Pulmonary artery endothelial cell (primary cell): ENCODE measurements at places on chromosomes 6 and 20.
A peak's percentile ranks its signal among the peaks of the same experiment; 100 is the strongest.

- DNase-seq = no peak
Observed at GRCh38 chr6:31882344-31882743, 3.5 kb upstream of the SLC44A4 start.

- no peak for DNase-seq
Observed at GRCh38 chr6:168508903-168509302, 67.9 kb downstream of the SMOC2 start.

- no peak for DNase-seq
Observed at GRCh38 chr6:167329014-167329413, 4.1 kb downstream of the TTLL2 start.

DNA sequence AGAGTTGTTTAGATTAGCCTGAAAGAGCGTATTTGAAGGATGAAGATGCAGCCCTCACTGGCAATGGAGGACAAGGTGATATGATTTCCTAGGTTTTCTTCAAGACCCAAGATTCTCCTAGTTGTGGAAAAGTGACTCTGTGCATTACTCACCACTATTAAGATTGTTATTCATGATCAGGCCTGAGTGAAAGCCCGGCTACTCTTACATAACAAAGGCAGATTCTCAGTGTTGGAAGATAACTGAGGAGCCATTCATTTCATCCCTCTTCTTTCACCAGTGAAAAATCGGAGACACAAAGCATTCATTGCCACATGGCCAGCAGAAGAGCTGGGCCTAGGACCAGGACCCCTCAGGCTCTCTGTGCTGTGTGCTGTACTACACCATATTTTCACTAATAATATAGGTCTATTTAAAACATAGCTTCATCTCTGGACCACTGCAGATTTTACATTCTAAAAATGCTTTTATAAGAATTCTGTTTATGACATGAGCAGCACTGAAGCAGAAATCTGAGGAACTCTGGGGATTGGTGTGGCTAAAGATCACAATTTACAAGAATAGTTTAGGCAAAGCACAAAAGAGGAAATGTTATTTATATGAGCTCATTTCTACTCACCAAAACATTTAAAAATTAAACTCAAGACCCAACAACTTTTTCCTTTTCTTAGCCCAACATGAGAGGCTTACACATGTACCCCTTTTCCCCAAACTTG lies 181.9 kb upstream of the CCN2 start:
- peak; percentile 40 for DNase-seq

DNA sequence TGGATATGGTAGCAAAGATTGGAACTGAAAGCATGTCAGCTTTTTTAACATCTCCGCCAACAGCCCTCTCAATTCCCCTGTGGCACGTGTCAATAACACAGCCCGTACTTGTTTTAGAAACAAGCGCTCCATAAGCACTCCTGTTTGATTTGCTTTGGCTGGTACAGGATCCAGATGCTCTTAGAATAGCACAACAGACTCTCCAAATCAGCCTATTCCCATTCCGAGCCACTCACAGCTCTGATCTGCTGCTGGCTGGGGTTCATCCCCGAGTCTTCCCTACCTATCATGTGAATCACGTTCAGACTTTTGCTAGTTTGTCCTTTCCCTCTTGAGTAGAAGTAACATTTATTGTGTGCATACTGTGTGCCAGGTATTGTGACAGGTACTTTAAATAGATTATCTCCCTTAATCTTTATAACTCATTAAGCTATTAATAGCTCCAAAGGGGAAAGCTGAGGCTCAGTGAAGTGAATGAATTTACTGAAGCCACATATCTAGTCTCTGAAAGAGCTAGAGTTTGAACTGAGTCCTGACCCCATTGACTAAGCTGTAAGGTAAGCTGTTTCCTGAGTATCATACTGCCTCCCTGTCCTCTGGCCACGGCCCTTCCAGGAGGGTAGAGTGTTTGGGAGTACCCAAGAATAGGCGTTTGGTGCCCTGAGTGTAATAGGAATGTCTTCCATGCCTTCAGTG lies 46.7 kb downstream of the RALY start:
- no peak for DNase-seq

- no peak for DNase-seq
Observed at GRCh38 chr20:33871362-33871761, 60.2 kb downstream of the CHMP4B start.

DNA sequence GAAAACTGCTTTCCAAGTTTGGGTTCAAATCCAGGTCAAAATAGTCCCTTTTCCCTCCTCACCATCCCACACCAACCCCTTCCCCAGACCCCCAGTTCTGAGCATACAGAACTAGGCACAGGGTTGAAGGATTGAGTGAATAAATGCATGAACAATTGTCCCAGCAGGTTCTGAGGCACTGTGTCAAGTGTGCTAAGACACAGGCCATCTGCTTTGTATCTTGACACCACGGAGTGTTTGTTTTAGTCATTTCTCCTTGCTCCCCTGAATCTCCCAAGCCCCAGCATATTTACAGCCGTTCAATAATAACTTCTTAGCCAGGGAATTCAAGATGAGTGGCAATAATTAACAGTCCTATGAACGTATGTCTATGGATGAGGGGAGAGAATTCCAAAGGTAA lies 102.8 kb upstream of the JARID2 start:
- no peak for DNase-seq

DNA sequence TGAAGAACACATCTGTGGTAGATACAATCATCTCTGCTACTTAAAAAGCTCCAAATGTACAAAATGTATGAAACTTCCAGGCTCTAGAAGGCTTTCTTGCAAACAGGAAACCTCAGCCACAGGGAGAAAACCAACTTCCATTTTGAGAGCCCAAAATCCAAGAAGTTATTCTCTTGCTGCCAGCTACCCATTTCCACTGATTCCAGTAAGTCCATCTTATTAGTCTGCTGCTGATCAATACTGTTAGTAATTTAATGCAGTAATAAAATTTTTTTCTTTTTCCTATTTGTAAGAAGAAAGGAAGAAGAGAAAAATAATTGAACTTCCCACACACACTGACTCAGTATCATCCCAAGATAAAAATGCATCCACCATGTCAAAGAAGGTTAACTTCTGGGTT lies 169.5 kb downstream of the TASP1 start:
- no peak for DNase-seq

GRCh38 chr20:24332956-24333355 lies 136.5 kb upstream of the SYNDIG1 start:
- no peak for DNase-seq

DNA sequence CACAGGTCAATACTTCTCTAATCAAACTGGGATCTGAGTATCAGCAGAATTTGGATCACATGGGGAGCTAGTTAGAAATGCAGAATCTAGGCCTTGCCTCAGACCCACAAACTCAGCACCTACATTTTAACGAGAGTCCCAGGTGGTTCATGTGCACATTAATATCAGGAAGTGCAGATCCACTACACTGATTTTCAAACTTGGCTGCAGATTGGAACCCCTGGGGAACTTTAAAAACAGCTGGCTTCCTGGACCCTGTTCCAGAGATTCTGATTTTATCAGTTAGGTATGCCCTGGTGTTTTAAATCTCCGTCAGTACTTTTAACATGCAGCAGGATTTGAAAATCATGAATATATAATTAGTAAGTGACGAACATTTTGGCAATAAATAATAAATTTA lies 1.9 kb upstream of the CST8 start:
- no peak for DNase-seq

DNA sequence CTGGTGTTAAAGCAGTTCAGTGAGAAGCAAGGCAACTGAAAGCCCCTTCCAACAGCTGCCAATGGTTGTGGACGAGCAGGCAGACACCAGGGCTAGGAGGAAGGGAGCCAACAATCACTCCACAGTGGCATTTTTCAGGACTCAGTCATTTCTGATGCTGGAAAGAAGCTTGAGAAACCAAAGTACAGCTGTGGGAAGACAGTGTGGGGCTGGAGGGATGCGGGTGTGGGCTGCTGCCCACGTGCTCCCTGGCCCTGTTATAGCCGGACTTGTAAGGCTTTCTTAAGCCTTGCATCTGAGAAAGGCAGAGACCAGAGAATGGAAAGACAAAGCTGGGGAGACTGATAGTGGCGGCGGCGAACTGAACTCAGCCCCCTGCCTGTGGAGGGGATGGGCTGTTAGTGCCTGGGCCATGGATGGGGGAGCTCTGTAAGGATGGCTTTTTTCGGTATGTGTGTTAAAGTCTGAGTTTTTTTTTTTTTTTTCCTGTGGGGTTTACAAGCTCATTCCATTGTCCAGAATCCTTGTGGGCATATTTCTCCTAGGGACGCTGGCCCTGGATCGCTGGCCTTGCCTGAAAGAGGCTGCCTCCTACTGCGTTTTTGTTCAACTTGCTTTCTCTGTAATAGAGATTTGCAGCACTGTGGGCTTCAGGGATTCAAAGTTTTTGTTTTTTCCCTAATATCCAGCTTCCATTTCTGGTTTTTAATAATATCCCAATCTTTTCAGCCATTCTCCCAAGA lies 91.7 kb downstream of the GJA10 start:
- DNase-seq = no peak

GRCh38 chr20:6651561-6651960 lies 115.9 kb upstream of the BMP2 start:
- no peak for DNase-seq

- no peak for DNase-seq
Observed at GRCh38 chr6:166026586-166027126, 141.0 kb downstream of the TBXT start.

DNA sequence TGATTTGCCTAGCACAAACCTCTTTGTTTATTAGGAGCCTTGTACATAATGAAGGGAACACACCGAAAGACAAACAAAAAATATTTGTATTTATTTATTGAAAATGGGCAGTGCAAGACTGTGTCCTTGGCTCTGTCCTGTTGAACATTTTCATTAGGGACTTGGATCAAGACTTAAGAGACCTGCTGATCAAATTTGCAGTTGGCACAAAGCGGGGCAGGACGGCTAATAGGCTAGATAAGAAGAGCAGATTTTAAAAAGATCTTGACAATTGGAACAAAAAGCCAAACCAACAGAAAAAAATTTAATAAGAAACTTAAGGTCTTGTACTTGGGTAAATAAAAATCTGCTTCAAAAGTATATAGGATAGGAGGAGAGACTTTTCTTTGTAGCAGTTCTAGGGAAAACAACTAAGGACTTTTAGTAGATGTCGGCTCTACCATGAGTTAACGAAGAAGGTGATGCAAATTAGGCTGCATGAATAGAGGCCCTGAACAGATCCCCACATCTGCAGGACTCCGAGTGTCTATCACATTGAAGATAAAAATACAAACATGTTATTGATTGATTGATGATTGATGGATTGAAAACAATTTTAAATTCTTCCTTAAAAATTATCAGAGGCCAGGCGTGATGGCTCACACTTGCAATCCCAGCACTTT lies 124.1 kb upstream of the SPACA1 start:
- no peak for DNase-seq

DNA sequence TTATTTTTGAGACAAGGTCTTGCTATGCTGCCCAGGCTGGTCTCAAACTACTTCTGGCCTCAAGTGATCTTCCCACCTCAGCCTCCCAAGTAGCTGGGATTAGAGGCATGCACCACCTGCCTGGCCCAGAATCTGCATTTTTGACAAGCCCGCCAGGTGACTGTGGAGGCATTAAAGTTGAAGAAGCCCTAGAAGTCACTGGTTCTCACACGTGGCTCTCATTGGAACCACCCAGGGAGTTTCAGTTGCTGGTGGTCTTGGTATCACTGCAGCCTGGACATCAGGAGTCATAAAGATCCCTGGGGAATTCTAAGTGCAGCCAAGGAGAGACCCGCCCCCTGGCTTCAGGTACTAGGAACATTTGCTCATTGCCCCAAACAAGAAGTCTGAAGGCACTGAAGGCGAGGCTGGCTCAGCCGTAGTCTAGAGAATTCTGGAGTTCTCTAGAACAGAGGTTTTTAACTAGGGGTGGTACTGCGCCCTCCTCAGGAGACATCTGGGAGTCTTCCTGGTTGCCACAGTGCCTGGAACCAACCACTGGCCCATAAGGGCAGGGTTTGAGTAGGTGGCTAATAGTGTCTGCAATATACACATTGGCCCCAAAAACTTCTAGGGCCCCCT lies 182.8 kb downstream of the ZMYND8 start:
- DNase-seq = no peak

DNA sequence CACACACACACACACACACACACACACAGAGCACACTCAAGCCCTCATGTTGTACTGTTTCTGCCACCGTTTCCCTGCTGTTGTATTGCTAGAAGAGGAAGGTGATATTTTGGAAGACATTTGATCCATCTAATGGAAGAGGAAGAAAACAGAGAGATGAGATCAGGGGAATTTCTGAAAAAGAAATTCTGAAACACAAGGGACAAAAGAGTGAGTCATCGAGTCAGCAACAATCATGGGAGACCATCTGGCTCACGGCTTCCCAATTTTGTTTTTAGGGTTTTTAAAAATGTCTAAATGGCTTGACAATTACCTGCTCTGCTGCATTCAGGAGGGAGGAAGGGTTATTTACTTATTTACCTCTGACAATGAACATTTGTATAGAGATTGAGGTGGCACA lies 22.0 kb downstream of the SOX4 start:
- DNase-seq = peak; percentile 55

GRCh38 chr6:167094436-167094819 lies 28.5 kb upstream of the CCR6 start:
- DNase-seq = no peak

GRCh38 chr6:109474995-109475394 lies 8.0 kb downstream of the ZBTB24 start:
- no peak for DNase-seq

- DNase-seq = no peak
Observed at GRCh38 chr6:154921482-154921881, 73.6 kb upstream of the TIAM2 start.

- DNase-seq = no peak
Observed at GRCh38 chr6:29941471-29941870, 861 bp upstream of the HLA-A start.

- no peak for DNase-seq
Observed at GRCh38 chr6:158816329-158816728, 2.8 kb downstream of the EZR start.

DNA sequence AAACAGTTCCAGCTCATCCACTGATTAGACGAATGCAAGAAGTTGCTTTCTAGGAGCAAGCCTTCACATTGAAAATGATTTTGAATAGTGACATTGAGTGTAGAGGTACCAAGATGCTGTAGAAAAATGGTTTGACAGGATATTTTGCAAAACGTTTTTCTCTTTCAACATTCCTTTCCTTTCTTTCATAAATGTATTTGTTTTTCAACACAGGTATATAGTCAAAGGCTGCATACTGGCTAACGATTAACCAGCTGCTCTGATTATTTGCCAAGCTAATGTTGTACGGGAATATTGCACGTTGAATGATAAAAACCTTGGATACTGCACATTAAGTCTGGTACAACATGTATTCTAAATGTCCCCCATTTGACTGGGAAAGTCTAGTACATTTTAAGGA lies 78.8 kb upstream of the TENT5A start:
- no peak for DNase-seq

- DNase-seq = no peak
Observed at GRCh38 chr6:156507106-156507505, 270.1 kb upstream of the ARID1B start.

- no peak for DNase-seq
Observed at GRCh38 chr20:33671573-33672288, 2.5 kb downstream of the NECAB3 start.

DNA sequence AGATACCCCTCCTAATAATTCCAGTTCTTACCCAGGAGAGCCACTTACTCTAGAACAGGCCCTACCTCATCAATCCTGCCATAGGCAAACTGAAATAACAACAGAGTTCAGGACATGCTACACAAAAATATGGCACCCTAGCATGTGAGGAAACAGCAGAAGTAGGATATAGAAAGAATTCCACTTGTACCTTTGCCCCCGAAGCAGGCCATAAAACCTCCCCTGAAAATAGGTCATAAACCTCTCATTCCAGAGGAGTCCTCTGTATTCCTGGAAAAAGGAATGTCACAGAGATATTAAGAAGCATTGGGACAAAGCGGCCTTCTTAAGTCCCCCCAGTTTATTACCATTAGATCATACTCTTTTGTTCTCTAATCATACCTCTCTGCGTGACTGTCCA lies 504.3 kb upstream of the MARCKS start:
- DNase-seq = no peak
